Natural killer cell (primary cell): ENCODE measurements at places on chromosomes 16 and 17. TPM values are rescaled to one million over a fixed set of nuclear protein-coding genes. Genes with fewer than 3 reads are reported as not detected.

- H3K4me1 ChIP-seq, result peaks cover 47% of the 10 kb centered on the region
- H3K27ac ChIP-seq, result peak overlapping the region; percentile 68
- no peaks in the 10 kb centered on the region for H3K36me3 ChIP-seq
- H3K27me3 ChIP-seq, result no peaks in the 10 kb centered on the region
- DNase-seq, result peak; percentile 81
Observed at GRCh38 chr16:15950161-15950854, 892 bp downstream of the ABCC1 start.

DNA sequence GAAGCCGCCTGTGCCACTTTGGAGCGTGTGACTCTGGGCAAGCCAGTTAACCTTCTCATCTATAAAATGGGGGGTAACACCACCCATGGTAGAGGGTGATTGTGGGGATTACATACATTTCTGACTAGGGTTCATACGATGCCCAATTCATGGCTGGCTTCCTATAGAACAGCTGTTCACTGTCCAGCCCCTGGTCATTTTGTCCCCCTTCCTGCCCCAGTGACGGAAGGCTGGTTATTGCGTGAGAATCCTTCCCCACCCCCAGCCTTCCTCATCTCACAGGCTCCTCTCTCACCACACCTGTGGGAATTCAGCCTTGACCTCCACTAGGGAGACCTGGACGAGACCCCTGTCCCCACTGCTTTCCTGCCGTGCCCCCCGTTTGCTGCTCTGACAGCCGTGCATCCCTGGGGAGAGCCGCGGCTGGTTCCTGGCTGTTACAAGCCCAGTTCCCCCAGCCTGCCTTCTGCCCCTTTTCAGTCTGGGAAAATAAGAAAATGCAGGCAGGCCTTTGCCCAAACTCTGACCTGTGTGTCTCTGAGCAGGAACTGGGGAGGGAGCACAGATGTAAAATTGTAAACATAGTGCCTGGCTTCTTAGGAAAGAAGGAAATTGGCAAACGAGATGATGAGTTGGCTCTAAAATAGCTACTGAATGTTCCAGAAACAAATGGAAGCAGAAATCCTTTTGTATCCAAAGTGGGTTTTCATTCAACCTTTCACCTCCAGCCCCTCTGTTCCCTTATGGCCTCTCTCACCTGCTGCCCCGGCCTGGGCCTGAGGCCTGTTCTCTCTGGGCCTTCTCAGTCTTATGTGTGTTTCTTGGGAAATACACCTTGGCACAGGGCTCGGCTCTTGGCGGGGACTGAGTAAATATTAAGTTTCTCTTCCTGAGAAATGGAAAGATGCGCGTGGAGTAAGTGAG is 67.3 kb downstream of the OR1D5 start:
- H3K4me1 ChIP-seq, result no peaks in the 10 kb centered on the region
- H3K36me3 ChIP-seq, result peaks cover 74% of the 10 kb centered on the region
- no peak overlapping the region for H3K27ac ChIP-seq
- DNase-seq, result peak; percentile 14
- H3K27me3 ChIP-seq, result no peaks in the 10 kb centered on the region
- no peak overlapping the region for H3K4me3 ChIP-seq

- H3K27me3 ChIP-seq, result no peaks in the 10 kb centered on the region
- peaks cover 4% of the 10 kb centered on the region for H3K4me1 ChIP-seq
- no peak overlapping the region for H3K27ac ChIP-seq
- no peak for DNase-seq
Observed at GRCh38 chr16:24070851-24071250, 185.3 kb upstream of the CACNG3 start.

DNA sequence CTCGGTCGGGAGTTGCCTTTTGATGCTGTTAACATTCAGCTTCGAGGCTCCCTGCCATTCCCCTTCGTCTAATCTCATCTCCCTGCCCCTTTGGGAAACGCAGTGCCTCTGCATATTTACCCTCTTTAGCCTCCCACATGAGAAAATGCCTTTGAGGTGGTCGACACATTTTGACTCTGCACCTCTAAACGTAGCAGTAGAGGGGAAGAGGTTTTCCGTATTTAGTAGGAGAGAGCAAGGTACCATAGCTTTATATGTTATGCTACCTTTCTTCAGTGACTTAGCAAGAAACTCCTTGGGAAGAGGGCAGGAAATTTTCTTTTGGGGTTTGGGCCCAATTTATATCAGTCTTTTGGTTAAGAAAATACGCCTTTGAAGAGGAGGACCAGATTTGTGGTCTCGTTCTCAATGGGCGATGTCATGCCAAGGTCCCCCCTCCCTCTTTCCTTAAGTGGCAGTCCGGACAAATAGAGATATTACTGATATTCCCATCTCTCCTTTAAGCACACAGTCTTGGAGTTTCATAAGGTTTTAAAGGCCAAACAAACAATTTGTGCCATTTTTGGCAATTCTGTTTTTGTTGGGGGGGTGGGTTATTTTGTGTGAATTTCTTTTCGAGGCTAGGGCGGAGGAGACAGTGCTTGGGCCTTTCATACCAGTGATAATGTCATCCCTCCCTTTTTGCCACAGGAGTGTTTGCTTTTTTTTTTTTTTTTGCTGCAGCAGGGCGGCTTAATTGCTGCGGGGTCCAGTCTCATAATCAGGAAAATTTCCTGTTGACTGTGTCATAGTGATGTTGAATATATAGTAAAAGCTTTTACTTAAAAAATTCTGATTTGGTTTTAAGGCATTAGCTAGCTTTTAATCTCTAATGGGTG is 1.5 kb downstream of the PAFAH1B1 start:
- H3K4me1 ChIP-seq, result peaks cover 22% of the 10 kb centered on the region
- H3K4me3 ChIP-seq, result peak overlapping the region; percentile 66
- no peaks in the 10 kb centered on the region for H3K27me3 ChIP-seq
- peak overlapping the region; percentile 99 for H3K27ac ChIP-seq

DNA sequence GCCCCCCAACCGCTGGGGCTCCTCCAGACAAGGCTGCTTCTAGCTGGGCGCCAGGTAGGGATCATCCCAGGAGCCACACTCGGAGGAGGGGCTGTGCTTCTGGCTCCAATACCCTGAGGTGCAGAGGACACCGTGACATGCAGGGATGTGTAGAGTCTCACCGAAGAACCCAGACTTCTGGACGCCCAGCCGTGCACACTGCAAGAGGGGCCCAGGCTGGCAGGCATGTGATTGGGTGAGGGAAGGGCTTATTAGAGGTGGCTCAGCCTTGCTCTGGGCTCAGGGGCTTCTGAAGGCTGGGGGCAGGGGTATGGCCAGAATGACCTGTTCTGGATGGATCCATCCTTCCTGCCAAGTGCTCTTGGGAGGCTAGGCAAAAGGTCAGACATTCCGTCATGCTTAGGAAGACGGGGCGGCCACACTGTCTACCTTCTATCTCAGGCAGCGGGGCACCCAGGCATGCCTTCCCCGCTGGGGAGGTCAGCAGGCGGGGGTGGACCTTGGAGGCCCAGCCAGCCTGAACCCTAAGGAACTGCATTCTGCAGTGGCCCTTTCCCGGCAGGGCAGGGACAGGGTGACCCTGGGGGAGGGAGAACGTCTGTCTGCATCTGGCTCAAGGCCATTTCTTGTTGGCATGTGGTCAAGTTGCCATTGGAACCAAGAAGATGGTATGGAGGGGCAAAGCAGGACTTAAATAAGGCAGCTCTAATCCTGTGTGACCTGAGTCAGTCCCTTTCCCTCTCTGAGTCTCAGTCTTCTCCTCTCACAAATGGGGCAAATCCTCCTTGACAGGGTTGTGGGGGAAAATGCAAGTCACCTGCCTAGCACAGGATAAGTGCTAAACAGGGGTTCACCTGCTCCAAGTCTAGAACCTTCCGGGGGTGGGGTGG is 5.8 kb upstream of the ADGRG1 start:
- peaks cover 14% of the 10 kb centered on the region for H3K4me1 ChIP-seq
- H3K27ac ChIP-seq, result no peak overlapping the region
- no peak overlapping the region for H3K4me3 ChIP-seq
- no peaks in the 10 kb centered on the region for H3K36me3 ChIP-seq
- no peaks in the 10 kb centered on the region for H3K27me3 ChIP-seq

The AATK gene
- 10.4 TPM for total RNA-seq

The CCDC78 gene
- total RNA-seq, result 6.2 TPM
